ENCODE measurements at places on chromosomes 2 and 18.

DNA sequence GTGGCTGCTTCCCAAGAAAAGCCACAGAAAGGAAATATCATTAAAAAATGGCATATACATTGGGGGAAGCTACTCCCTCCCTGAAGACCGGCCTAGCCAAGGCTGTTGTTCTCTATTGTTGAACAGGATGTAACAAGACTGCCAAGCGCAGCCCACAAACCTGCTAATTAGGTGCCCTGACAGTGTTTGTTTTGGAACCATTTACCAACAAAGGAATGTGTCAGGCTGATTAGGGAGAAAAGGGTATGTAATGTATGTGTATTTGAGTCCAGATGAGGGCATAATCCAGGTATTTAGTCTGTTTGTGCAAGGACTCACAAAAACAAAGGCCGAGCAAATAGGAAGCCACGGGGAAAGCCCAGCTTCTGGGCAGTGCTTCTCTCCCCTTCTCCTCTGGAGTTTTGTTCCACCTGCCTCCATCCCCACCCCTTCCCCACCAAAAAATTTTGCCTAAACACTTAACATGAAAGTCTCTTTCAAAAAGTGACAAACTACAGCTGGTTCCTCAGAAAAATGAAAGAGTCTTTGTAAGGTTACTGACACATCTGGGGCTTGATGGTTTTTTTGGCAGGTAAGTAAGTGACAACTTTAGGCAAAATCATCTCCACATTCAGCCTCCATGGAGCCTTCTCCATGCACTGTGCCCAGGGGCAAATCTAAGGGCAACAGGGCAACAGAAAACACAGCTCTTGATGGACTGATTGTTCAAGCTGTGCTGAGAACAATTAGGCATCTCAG is 78.3 kb upstream of the FZD5 start:
- DNase-seq = no peak

DNA sequence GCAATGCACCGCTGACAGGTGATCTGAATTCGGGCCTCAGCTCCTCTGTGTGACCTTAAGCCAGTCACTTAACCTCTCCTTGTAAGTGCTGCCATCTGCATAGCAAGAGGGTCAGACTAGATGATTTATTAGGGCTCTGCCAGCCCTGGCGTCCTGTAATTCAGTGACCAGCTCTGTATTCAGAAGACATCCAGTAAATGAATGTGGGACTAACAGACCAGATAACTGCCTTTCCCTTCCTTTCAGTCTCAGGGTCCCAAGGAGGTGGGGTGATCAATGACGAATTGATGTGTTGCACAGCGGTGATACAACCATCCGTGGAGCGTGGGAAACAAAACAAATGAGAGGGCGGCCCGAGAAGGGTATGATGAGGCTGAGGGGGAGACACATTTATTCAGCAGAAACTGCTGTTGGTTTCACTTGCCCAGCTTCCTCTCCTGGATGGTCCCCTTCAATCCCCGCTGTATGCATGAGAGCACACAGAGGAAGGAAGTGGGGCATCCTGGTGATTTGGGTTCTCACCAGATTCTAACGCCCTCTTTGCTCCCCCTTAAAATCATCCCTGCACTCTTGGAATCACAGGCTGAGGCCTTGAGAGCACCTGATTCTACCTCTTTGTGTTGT is 92.8 kb downstream of the VIT start:
- DNase-seq = no peak

GRCh38 chr2:165373278-165374010 is 96.1 kb upstream of the CSRNP3 start:
- DNase-seq = no peak

- no peak for DNase-seq
Measured at GRCh38 chr2:216539791-216540241, 41.2 kb downstream of the RPL37A start.

DNA sequence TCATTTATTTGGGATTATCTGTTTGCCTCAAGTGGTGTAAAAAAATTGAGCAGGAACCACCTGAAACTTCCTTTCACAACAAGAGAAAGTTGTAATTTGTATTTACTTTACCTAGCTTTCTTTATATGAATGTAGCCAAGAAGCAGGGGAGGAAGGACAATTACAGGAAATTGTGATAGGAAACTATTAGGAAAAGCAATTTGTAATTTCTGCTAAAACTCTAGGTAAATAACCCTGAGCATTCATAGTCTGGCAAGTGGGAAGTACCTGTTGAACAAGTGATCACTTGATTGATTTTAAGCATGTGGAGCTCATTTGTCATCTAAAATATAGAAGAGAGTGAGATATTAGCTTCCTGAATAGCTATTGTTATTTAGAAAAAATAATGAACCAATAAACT is 5.0 kb downstream of the TFPI start:
- DNase-seq = no peak

DNA sequence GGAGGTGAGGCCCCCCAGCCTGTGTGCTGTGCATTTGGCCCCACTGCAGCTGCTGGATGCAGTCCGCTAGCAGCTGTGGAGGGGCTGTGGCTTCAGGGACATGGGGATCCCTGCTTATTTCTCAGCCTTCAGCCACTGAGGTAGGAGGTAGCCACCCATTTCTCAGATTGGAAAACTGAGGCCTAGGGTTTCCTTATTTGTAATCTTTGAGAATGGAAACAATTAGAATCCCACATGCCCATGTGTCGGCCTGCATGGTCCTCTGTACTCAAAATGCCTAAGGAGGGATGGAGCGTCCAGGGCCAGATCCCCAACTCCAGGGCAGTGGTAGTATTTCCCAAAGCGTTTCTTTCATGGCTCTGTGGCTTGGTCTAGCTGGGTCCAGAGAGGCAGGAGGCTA is 42.1 kb downstream of the TOGARAM2 start:
- no peak for DNase-seq

GRCh38 chr2:8666581-8666980 is 15.3 kb upstream of the ID2 start:
- DNase-seq = no peak

GRCh38 chr2:109434351-109434750 is 179.4 kb downstream of the SEPTIN10 start:
- DNase-seq = no peak

DNA sequence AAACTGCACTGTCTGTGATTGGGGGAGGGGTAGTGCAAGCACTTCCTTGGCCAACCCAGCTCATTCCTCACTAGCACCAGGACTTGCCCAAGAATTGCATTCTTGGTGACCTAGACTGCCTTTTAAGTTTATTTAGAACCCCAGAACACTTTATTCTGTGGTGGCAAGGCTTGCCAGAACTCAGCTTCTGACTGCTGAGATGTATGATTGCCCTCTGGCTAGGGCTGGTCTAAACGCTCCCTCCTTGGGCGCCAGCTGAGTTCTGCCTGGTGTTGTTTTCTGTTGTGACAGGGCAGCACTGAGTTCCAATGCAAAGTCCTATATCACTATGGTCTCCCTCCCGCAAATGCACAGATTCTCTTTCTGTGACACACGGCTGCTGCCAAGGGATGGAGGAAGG is 247.7 kb downstream of the ZNF385B start:
- no peak for DNase-seq

GRCh38 chr2:198453866-198454265 is 649.5 kb downstream of the PLCL1 start:
- no peak for DNase-seq

DNA sequence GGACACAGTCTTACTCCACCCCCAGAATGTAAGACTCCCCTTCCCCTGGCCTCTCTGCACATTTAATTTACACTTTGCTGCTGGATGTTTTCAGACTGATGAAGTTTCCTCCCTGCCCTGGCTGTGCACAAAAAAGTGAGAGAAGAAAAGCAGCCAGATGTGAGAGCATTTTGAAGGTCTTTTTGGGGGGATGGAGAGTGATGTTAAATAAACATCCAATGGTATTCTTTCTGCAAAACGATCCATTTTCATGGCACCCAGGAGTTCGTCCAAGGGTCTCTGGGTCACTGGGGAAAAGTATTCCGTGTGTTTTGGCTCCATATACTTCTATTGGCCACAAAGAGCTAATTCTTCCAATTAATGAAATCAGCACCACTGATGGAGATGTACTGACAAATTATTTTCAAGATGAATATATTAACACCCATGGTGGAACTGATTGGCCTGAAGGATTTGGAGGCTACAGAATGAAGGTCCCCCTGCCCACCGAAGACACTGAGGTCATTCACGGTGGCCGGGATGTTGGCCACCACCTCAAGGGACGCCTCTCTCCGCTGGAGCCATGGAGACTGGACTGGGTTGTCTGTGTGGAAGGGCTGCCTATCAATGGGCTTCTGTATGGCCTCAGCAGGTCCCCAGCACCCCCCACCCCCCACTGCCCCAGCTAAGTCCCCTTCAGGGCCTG is 107.6 kb upstream of the PKDCC start:
- DNase-seq = no peak
